ENCODE measurements at places on chromosomes 5 and 9.

DNA sequence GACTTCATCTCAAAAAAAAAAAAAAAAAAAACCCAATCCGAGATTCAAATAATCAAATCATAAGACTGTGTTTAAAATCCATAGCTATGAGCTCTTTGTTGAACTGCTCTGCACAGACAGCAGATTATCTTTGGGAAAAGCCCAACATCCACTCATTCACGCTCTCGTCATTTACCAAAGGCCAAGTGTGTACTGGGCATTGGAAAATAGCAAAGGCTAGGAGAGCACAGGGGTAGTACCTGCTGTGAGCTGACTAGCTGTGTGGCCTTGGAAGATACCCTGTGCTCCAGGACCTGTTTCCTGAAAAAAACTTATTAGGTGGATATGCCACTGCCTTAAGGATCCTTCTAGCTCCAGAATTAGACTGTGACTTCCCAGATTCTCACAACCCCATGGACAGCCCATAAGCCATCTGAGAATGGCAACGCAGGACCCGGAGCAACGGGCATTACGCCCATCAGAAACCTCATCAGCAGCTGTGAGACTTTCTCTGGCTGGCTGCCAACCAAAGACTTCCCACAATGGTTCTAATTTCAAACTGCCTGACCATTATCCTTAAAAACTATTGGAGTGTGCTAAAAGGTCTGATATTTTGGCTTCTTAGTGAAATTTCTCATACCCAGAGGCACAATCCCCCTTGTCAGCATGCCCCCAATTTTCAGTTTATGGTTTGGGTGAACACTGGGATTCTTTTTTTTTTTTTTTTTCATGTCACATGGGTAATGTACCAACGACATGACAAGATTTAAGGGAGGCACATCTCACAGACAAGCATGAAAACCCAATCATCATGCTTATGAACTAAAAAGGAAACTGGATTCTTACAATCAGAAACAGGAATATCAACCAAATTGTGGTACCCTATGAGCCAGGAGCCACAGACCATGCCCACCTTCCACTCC is 16.8 kb downstream of the SERINC5 start:
- peak; percentile 67 for DNase-seq

- DNase-seq = no peak
These were observed 46.8 kb downstream of the ACO1 start for GRCh38 chr9:32431196-32431595.

DNA sequence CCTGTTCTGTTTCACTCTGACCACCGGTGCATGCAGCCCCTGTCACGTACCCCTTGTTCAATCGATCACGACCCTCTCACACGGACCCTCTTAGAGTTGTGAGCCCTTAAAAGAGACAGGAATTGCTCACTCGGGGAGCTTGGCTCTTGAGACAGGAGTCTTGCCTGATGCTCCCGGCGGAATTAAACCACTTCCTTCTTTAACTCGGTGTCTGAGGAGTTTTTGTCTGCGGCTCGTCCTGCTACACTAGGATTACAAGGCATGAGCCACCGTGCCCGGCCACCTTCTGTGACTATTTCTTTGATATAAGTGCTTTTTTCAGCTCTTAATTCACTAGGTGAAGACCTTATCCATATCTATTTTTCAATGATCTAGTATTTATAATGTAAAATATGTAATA is 167.5 kb downstream of the TTC39B start:
- DNase-seq = no peak

DNA sequence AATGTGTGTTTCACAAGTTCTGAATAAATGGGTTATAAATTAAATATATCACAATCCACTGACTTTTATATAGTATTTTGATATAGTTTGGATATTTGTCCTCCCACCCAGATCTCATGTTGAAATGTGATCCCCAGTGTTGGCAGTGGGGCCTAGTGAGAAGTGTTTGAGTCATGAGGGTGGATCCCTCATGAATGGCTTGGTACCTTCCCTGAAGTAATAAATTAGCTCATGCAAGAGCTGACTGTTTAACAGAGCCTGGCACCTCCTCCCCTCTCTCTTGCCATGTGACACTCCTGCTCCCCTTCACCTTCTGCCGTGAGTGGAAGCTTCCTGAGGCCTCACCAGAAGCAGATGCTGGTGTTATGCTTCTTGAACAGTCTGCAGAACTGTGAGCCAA is 127.9 kb upstream of the PALM2AKAP2 start:
- DNase-seq = no peak

DNA sequence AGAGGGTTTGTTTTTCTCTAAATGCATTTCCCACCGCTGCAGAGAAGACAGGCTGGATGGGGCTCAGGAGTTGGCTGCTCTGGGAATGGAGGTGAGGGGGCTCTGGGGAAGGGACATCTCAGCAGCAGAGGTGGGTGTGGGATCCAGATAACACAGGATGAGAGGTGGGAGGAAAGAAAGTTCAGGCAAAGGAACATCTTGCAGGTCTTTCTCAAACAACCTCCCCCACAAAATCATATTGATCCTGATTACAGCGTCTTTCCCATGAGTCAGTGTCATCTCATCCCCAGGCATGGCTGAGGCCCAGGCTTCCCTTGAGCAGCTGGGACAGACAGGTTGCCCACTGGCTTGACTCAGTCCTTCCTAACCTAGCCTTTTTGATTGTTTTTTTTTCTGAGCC is 11.3 kb upstream of the ACSL6 start:
- DNase-seq = no peak

- no peak for DNase-seq
These were observed 30.6 kb upstream of the ADAMTS6 start for GRCh38 chr5:65512170-65512937.

DNA sequence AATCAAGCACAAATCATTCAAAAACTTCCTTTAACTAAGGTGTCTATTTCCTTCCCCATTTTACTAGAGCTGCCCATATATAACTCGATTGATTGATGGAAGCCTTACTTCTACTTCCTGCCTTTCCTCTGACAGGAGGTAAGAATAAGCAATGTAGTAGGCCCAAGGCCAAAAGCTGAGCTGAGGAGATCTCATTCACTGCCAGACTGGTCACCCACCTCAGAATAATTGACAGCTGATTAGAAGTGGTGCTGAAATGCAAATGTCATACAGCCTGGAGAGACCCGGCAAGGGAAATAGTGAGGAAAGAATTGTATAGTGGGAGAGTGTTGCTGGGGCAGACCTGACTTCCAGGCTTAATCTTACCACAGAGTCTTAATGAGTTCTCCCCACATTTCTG is 239.9 kb downstream of the SAXO1 start:
- DNase-seq = no peak

DNA sequence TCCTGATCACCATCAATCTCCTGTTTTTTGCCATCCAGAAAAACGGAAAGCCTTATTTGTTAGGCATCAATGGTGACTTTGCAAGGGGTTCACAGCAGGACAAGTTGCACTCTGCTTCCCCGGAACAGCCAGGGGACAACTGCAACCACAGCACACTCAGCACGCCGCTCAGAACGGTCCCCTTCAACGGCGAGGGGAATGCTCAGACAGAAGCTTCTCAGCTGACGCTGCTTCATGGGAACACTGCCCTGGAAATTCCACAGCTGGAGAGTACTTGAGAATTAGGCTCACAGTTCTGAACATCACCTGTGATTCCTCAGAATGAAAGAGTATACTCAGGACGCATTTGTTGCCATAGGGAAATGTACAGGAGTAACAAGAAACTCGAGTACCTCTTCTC is 40.1 kb upstream of the PLPP6 start:
- no peak for DNase-seq

DNA sequence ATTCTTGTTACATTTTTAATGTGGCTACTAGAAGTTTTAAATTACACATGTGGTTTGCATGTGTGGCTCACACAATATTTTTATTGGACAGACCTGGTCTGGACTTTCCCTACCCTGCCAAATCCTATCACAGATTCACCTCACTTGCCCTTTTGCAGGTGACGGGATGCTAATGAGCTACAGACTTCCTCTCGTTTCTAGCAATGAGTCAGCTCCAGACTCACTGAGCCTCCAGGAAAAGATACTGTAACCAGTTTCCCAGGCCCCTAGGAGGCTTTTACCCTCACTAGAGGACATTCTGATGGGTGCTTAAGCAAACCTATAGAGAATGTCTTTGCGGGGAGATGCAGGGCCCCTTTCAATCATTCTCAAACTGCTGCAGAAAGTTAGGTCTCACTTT is 135.4 kb downstream of the WDR41 start:
- DNase-seq = no peak

GRCh38 chr9:83633255-83633654 is 10.3 kb downstream of the IDNK start:
- no peak for DNase-seq

DNA sequence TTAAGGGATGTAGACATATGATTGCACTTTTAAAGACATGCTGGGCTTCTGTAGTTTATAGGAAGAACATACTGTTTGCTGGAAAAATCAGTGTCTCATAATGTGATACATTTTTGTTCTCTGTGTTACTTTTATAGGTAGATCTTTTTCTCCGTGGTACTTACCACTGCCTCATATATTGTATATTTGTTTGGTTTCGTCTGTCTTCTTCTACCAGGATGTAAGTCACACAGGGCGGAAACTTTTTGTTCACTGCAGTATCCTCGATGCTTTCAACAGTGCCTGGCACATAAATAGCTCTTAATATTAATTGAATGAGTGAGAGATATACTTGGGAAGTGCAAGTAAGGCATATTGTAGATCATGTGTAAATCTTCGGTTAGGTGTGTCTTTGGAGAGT is 135.4 kb downstream of the GDNF start:
- no peak for DNase-seq

GRCh38 chr5:176793736-176794135 is 16.6 kb upstream of the UNC5A start:
- no peak for DNase-seq

DNA sequence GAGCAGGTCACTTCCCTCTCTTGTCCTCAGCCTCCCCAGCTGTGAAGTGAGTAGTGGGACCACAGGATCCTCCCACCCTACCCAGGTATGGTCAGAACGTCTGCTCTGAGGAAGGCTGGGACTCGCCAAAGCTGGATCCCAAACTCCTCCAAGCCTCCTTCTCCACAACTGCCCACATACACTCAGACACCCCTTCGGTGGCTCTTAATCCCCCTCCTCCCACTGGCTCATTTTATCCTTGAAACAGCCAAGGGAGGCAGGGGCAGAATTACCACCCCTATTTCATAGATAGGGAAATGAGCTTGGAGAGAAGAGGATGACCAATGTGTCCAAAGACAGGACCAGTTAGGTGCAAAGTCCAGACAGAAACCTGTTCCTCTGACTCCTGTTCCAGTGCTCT is 121.4 kb downstream of the PAX5 start:
- no peak for DNase-seq

- DNase-seq = no peak
These were observed 88.7 kb downstream of the RAPGEF1 start for GRCh38 chr9:131651160-131651559.

DNA sequence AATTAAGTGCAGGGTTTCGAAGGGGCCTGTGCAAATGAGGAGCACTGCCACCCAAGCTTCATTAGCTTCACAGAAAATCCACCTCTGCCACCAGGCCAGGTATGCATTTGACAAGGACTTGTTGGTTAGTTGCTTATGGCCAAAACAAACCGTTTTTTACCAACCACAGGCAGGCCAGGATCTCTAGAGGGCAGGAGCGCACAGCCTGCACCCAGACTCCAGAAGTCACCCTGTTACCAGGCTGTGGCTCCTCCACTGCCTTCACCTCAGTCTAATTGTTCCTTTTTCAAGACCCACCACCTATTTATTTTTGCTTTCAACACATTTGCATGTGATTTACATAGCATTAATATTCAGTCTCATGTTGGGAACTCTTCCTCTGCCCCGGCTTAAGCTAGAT is 78.3 kb upstream of the HSPA9 start:
- no peak for DNase-seq

DNA sequence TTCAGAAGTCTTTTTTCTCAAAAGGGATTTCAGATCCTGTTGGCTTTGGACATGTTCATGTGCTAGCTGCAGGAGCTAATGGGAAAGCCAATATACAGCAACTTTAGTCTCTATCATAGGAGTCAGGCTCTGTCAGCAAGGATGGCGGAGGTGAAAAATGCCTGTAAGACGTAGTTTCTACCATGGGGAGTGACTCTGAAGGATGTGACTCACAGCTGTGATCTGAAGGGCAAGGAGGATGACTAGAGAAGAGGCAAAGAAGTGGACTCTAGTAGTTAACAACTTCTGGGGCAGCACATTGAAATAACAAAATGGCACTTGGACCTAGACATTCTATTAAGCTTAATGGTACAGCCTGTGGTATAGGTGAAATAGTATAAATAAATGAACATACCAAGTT is 3.1 kb upstream of the NDUFS4 start:
- no peak for DNase-seq

- DNase-seq = no peak
These were observed 27.7 kb upstream of the NSMF start for GRCh38 chr9:137486545-137487453.

GRCh38 chr9:128438343-128439109 is 17.3 kb upstream of the ODF2 start:
- DNase-seq = peak; percentile 80

DNA sequence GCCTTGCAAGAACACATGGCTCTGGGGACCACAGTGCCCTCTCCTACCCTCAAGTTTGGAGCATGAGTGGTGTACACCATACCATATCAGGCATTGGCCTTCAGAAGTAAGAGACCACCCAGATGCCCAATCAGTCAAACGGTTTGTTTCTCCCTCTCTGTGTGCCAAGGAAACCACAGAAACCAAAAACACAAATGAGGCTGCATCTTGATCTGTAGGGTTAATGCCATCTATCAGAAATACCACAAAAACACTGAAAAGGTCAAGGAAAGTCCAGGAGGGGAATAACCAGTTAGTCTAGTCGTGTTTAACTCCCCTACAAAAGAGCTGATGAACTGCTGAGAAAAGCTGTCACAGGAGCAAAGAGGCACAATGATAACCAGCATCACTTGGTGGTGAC is 78.4 kb downstream of the INSYN2B start:
- no peak for DNase-seq

DNA sequence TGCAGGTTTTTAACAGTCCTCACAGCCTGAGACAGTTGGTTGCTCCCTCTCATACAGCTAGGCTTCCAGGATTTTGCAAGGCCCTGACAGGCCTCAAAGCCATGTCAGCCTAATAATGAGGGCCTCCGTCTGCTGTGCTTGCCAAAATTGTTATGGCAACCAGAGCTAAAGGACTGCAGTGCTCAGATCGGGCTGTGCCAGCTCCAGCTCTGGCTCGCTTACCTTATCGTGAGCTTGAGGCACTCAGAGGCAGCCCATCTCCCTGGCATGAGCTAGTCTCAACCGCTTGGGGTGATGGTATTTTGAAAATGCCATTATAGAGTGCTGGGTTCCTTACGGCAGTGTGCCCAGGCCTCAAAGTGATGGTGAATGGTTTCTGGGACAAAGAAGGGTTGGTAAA is 8.4 kb downstream of the MTAP start:
- DNase-seq = no peak
